Inflammatory macrophage (primary cell): ENCODE measurements at places on chromosomes 1 and 21.

GRCh38 chr1:214429951-214430770 lies 121.2 kb downstream of the PTPN14 start:
- no peak for DNase-seq

GRCh38 chr1:10740123-10740522 lies 56.3 kb downstream of the CASZ1 start:
- DNase-seq: no peak

DNA sequence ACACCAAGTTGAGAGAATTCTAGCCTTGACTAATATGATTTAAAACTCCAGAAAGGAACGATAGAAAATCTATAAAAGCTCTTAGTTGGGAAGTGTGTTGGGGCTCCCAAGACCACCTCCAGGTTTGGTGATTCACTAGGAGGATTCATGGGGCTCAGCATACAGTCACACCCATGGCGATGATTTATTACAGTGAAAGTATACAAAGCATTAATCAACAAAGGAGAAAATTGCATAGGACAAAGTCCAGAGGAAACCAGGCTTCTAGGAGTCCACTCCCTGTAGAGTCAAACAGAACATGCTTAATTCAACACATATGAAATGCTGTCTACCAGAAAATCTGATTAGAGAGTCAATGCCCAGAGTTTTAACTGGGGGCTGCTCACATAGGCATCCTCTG lies 4.8 kb downstream of the CDCA8 start:
- DNase-seq: no peak

DNA sequence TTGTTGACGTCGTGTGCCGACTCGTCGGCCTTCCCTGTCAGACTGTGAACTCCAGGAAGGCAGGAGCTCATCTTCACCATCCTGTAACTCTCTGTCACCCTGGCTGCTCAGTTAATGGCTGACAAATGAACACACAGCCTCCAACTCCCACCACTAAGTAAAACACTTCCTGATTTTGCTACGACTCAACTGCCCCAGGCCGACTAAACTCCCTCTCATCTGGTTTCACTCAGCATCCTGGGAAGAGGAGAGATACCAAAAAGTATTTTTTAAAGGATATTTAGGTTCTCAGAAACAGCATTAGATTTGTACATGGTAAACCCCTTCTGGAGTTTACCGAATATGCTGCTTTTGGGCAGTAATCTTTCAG lies 18.2 kb upstream of the LHX4 start:
- DNase-seq: peak; percentile 24

DNA sequence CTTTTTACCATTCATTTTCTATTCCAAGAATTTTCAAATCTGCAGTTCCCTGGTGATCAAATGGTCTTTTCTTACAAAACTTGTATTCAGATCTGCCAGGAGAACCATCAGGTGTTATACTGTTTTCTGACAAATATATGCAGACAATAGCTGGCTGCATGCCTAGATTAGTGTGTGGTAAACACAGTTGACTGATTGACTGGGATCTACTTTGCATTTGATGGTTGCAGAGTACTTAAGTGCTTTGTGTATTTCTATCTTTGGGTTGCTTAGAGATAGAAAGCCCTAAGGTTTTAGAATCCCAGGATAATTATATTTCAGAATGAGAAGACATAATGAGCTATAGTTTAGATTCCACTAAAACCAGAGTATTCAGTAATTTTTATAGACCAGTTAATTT lies 102.0 kb upstream of the CHODL start:
- DNase-seq: no peak

DNA sequence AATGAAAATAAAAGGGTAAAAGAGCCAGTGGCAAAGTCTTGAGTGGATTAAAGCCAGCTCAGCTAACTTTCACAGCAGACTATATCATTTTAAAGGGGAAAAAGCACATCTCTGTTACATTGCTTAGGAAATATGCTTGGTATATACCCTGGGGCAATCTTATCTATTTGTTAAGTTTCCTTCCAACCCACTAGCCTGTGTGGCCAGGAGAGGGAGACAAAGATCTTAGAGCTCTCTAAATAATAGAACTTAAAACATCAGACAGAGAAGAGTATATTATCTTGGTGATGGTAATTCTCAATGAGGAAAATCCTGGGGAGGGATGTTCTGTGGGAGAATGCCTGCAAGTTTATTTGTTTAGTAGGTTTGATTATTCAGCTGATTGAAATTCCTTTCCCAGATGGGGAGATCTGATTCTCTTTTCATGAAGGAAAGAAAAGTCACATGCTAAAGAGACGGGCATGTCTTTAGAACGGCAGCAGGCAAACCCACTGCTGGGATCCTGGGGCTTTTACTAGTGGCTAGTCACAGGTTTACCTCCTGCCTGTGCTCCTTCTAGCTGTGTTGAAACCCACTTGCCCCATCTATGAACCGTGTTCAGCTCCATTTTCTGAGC lies 3.6 kb downstream of the KCNE2 start:
- DNase-seq: peak; percentile 74

DNA sequence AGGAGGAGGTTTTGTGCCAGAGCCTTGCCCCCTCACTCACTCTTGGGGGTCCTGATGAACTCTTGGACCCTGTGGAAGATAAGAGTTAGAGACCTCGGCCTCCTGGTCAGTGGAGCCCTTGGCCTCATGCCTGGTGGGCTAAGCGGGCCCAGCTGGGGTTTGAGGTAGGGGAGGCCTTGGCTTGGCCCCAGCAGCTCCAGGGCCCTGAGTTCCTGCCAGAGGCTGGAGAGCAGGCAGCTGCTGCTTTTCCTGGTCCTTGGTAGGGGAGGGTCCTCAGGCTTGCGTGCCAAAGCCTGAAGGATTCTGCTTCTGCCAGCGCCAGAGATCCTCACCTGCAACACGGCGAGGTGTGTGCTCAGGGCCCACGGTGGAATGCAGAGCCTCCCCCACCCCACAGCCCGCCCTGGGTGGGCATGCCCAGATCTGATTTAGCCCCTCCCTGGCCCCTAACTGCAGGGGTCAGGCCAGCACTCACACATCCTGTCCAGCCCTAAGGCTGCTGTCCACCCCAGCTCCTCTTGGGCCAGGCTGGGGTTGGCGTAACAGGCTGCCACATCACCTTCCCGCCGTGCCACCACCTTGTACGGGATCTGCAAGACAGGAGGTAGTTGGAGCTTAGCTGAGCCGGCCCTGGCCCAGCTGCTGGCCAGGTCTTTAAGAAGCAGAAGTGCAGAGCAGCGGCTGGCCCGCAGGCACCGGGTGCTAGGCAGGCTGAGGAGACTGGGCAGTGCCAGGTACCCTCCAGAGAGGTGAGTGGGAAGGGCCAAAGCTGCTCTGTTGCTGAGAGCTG lies 4.7 kb downstream of the GALE start:
- no peak for DNase-seq

- DNase-seq: no peak
Observed at GRCh38 chr1:14678011-14678638, 79.6 kb downstream of the KAZN start.

DNA sequence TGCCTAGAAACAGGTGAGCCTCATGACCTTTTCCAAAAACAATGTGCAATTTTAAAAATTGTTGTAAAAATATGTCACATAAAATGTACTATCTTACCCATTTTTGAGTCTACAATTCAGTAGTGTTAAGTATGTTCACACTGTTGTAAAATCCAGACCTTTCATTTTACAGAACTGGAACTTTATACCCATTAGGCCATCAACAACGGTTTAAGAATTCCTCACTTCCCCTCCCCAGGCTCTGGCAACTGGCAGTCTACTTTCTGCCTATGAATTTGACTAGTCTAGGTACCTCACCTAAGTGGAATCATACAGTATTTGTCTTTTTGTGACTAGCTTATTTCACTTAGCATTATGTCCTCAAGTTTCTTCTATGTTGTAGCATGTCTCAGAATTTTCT lies 8.6 kb downstream of the CTSE start:
- peak; percentile 31 for DNase-seq

DNA sequence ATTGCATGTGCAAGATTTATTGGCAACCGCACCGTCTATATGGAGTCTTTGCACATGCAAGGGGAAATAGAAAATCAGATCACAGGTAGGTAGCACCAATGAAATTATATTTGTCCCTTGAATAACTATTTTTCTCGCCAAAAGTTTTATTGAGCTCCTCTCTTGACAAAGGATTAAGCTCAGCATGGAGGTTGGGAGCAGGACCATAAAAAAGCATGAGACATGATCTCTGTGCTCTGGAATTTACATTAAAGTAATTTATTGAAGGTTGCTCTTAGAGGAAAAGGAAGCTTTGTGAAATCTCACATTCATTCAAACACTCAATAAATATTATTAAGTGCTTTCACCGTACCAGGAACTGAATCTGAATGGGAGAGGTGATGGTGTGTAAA lies 66.0 kb upstream of the UBE2U start:
- DNase-seq: no peak

- peak; percentile 56 for DNase-seq
Observed at GRCh38 chr1:116724765-116725375, 29.4 kb upstream of the CD2 start.

- DNase-seq: no peak
Observed at GRCh38 chr1:12028248-12028647, 8.9 kb downstream of the MIIP start.

GRCh38 chr1:230772457-230773395 lies 25.5 kb downstream of the CAPN9 start:
- no peak for DNase-seq

DNA sequence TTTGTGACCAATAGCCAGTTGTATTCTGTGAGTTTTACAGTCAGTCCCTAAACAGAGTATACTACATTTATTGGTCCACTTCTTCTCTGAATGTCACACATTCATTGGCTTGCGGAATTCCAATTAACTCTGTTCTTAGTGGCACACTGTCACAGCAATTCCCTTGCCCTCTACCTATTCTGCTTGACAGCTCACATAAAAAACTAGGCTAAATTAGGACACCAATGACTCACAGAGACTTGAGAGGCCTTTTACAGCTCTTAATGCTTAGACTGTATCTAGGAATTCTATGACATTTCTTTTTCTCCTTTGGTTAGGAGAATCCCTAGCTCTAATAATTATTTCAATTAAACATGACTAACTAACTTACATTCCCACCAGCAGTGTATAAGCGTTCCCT lies 104.1 kb downstream of the NEGR1 start:
- DNase-seq: no peak

DNA sequence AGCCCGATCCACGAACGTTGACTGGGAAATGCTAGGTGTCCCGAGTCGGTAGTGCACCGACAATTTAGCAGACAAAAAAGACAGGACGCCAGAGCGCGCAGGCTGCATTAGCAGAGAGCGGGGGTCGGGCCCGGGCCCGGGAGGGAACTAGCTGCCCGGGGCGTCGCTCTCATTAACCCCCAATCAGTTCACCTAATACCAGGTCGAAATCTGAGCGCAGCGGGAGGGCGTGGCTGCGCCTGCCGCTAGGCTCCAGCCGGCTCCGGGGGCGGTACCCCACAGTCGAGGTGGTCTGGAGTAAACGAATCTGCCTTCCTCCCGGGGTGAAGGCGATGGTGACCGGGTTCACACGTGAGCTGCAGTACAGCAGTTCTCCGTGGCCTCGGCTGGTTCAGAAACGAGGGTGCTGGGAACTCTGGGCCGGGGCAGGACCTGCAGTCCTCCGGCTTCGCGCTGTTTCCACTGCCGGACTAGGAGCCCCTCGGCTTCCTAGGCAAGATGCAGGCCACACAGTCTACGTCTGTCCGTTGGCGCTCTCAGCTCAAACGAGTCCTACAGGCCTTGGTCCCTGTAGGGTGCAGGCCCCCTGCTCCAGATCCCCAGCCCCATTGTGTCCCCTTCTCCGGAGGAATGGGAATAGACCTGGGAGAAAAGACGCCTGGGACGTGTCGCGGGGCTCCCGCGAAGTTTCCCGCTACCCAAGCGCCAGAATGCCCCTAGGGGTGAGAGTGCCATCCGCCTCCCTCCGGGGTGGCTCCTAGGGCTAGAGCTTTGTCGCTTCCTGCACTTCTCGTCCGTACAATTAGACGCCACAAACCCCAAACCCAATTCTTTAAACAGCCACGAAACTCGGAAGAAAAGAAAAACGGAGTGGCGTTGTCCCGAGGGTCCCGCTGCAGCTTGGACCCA lies 2.0 kb downstream of the GFI1 start:
- DNase-seq: peak; percentile 31

GRCh38 chr1:214660900-214661299 lies 57.9 kb downstream of the CENPF start:
- no peak for DNase-seq

GRCh38 chr21:33115631-33116510 lies 45.9 kb downstream of the OLIG1 start:
- DNase-seq: no peak

- peak; percentile 17 for DNase-seq
Observed at GRCh38 chr1:204493145-204493983, 1.2 kb downstream of the PIK3C2B start.

- no peak for DNase-seq
Observed at GRCh38 chr21:43585514-43585913, 73.8 kb downstream of the HSF2BP start.

DNA sequence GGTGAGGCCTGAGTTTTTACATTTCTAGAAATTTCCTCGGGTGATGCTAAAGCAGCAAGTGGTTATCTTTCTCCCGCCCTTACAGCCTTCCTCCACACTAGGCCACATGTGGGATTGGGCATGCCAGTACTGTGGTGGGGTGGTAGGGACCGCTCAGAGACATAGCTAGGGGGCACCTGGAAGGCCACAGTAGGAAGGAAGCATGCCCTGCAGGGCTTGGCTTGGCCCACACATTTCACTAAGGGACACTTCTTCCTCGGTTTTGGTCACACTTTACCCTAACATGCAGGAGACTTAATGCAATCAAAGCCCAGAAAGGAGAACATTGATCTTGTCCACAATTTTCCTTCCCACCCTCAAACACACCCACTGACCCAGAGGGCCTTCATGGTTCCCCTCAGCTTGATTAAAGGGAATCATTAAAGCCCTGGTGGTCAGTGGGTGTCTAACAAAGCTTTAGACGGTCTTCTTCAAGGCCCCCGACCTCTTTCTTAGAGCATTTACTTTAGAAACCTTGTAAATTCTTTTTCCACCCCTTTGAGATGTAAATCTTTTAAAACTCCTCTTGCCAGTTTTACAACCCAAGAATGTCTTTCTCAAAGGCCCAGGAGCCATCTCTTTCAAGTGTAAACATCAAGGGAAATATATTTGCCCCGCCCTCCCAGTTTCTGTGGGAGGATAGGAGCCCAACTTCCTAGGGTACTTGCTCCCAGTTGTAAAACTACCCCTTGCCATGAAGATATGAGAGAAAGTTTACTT lies 246.4 kb upstream of the PTBP2 start:
- no peak for DNase-seq

DNA sequence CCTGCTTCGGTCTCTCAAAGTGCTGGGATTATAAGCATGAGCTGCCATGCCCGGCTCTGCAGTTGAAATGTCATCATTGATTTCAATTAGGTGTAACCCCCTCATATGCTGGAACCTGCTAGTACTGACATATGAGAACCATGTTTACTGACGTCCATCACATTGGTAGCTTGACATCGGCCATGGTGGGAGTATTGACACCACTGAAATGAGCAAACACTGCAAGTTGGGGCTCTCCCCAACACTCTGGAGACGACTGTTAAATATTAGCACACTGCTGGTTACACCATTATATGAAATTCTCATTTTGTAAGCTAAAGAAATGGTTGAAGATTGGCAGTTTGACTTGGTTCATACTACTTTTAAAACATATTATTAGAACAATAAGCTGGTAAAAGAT lies 63.7 kb downstream of the CNST start:
- no peak for DNase-seq

GRCh38 chr1:21511579-21512522 lies 2.6 kb downstream of the ALPL start:
- DNase-seq: no peak

- DNase-seq: no peak
Observed at GRCh38 chr1:60108196-60108595, 34.6 kb upstream of the C1orf87 start.

GRCh38 chr1:64516301-64516700 lies 46.4 kb downstream of the CACHD1 start:
- no peak for DNase-seq

GRCh38 chr1:189499736-189500135 lies 977.9 kb downstream of the BRINP3 start:
- no peak for DNase-seq
